ENCODE measurements at places on chromosomes 1 and 21.

DNA sequence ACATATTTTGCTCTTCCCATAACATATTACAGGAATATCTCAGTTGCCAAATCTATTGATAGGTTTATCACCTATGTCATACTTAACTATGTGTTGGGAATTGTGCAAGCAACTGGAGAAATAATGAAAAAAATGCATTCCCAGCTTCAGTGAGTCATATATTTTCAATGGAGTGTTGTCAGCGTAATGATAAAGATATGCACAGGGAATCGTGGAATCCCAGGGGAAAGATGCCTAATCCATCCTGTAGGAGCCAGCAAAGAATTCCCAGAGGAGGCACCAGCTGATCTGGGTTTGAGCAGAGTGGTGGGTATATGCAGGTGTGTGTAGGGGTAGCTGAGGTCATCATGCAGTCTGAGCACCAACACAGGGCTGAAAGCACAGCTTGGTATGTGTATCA lies 213.3 kb upstream of the DAB1 start:
- no peak for DNase-seq

- DNase-seq, result no peak
These were observed 67.3 kb downstream of the LAMC1 start for GRCh38 chr1:183090391-183091006.

DNA sequence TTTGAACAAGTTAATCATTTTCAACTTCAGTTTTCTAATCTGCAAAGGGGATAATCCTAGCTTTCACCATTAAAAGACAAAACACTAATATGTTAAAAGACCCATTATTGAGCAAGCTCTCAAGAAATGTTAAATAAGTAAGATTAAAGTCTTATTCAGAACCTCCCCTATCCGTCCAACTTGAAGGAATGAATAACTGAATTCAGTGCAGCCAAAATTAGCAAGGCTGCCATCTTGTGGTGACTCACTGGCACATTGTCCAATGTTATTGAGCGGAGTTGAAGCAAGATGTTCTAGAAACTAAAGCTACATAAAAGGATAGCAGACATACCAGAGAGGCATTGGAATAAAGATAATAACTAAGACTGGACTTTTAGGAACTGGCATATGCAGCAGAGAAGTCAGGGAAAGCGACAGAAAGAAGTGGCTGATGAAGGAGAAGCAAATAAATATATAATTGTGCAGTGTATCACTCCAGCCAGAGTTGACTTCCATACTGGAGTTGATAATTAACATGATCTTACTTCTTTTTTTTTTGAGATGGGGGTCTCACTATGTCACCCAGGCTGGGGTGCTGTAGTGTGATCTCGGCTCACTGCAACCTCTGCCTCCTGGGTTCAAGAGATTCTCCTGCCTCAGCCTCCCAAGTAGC lies 8.2 kb upstream of the CAP1 start:
- DNase-seq, result peak; percentile 37

DNA sequence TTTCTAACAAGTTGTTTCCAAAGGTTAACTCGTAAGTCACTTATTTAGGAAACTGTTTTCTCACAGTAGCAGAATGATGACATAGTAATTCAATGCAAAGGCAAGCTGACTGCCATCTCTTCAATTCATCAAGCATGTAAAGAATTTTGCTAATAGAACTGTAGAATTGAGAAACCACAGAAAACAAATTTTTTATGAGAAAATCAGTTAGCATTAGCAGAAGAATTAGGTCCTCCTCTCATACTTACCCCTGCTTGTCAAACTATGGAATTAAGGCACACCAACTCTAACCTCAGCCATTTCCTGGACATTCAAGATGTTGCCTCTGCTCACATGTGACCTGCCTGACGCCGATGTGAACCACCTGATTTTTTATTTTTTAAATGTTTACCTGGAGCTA lies 115.2 kb downstream of the LRRC40 start:
- no peak for DNase-seq

DNA sequence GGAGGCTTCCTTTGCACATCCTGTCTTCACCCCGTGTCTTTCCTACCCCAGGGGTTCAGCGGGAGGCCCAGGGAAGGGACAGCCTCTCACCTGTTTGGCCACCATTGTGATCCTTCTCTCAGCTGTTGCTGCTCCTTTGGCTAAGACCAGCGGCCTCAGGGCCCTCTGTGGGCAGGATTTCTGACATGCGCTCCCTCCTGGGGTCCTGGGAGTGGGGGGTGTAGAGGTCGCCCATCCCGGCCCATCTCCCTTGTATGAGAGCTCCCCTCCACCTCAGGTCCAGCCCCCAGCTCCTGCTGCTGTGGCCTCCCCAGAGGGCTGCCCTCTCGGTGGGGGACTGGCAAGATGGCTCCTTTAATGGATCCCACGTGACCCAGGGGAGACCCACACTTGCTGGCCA lies 120.5 kb downstream of the PRDM2 start:
- DNase-seq, result no peak

DNA sequence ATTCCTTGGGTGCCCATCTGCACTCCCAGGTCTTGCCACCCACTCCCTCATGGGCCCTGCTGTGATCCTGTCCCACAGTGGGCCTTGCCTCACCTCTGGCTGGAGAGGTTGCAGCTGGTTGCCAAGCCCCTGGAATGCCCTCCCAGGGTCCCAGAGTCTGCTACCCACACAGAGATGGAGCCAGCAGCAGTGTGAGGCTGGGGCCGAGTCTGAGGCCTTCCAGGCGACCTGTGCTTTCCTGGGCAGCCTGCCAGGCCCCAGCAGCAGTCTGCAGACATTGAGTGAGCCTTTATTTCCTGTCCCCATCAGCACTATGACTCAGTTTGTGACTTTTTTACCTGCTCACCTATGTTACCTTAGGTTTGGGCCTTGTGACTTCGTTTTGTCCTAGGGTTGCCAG lies 25.0 kb upstream of the TSPAN2 start:
- no peak for DNase-seq

DNA sequence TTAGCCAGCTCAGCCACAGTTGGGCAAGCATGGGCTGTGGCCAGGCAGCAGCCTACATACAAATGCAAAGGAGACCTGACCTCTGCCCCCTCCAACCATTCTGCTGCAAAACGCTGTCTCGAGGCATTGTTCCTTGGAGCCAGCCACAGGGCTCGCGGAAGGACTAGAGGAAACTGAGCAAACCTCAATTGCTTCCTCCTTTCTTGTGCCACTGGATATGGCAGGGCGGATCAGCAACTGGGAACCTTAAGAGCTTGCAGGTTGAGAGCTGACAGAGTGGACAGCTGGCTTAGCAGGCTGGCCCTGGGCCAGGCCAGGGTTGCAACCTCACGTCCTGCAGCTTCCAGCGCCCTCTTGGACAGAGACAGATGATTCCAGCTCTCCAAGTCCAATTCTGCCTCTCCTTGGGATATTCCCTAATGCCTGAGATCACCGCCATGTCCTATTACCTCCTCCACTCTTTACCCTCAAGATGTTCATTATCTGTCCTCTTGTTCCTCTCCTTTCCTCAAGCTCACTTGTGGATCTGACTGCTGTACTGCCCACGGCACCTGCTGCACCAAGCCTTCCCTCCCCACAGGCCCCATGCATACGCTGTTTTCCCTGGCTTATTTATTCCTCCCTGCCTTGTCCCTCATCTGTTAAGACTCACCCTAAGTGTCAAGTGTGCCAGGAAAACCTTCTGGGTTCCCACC lies 67.5 kb downstream of the SDC3 start:
- no peak for DNase-seq

- DNase-seq, result no peak
These were observed 486.4 kb downstream of the PLPP3 start for GRCh38 chr1:56092684-56093570.

- DNase-seq, result no peak
These were observed 52.9 kb downstream of the FOXJ3 start for GRCh38 chr1:42282024-42282579.

GRCh38 chr21:36004441-36004840 lies 55.9 kb downstream of the SETD4 start:
- no peak for DNase-seq

DNA sequence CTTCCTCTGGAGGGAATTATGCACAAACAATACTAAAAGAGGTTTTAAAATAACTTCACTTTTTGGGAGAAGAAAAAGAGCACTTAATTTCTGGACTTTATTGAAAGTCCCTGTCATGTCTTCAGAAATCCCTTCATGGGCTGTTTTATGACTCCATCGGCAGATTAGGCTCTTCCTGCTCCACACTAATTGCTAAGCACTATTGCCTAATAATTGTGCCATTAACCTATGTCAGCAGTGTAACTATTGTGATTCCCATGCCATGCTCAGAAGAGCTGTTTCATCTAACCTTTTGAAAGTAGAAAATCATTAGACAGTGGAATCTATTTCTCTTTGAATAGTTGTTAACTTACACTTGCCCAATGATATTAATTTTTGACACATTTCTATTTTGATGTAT lies 489.3 kb upstream of the RUNX1 start:
- no peak for DNase-seq

DNA sequence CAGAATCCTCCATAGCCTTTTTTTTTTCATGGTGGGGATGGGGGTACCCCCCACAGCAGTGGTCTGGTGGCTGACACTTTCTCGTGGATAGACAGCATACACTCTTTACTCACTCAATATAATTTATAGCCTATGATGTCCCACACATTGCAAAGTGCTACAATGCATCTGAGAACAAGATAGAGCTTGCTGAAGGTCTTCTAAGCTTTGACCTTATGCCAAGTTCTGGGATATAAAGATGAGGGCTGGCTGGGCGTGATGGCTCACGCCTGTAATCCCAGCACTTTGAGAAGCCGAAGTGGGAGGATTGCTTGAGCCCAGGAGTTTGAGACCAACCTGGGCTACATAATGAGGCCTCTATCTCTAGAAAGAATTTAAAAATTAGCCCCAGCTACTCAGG lies 78.0 kb downstream of the MPZL1 start:
- no peak for DNase-seq

DNA sequence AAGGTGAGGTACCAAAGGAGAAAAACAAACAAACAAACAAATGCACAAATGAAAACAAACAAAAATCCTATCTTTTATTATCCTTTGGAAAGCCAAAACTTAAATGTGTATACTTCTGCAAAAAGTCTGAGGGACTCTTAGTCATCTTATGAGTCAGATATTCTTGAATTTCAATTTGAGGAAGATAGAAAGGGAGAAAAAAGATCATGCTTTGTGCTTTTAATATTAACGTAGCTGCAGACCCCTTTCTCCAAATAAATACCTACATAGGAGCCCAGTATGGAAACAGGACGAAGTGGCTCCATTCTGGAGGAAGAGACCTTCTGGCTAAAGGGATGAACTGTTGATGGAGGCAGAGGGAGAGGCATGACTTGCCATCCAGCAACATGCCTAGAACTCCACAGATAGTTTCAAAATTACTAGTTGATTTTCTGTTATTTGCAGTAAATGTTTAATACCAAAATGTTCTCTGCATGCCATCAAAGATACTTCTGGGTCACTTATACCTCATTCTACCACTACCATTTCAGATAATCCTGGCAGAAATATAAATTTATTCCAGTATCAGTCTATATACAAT lies 25.4 kb downstream of the NUP210L start:
- no peak for DNase-seq

- DNase-seq, result no peak
These were observed 29.2 kb downstream of the CMPK1 start for GRCh38 chr1:47362828-47363227.

GRCh38 chr1:76232666-76233065 lies 158.1 kb downstream of the ST6GALNAC3 start:
- no peak for DNase-seq

DNA sequence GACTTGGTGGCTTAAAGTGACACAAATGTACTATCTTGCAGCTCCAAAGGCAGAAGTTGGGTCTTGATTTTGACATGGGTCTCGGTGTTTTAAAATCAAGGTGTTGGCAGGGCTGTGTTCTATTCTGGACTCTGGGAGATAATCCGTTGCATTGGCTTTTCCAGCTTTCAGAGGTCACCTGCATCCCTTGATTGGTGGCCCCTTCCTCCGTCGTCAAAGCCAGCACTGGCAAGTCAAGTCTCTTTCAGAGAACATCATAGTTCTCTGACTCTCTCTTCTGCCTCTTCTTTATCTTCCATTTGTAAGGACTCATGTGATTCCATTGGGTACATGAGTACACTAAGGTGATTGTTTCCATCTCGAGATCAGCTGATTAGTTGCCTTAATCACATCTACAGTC lies 172.1 kb downstream of the CAMTA1 start:
- DNase-seq, result no peak

DNA sequence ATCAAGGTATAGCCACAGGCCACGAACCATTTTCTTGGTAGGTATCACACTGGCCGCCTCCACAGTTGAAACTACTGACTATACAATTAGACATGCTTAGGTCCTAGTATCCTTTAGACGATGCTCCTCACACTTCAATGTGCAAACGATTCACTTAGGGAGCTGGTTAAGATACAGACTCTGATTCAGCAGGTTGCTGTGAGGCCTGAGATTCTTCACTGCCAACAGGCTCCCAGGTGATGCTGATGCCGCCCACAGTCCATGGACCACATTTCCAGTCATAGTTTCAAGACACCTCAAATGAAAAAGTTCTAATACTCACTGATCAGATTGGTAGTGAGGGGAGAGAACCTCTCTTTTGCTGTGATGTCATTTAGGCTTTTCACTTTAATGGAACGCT lies 6.8 kb downstream of the ATP5PO start:
- no peak for DNase-seq

- DNase-seq, result no peak
These were observed 5.6 kb downstream of the TBX19 start for GRCh38 chr1:168285971-168286927.

DNA sequence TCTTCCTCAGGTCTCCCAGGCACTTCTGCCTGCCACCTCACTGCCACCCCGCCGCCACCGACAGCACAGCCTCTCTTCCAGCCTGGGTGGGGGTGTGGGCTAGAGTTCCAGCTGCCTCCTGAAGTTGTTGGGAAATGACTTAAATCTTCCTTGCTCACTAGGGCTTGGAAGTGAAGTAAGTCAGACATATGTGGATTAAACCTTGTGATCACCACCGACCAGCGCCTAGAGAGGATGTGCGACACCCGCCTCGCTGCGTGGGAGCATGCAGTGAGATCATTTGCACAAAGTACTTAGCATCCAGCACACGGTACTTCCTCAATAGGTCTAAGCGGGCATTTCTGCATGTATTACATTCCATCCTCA lies 71.4 kb upstream of the FAM20B start:
- no peak for DNase-seq

DNA sequence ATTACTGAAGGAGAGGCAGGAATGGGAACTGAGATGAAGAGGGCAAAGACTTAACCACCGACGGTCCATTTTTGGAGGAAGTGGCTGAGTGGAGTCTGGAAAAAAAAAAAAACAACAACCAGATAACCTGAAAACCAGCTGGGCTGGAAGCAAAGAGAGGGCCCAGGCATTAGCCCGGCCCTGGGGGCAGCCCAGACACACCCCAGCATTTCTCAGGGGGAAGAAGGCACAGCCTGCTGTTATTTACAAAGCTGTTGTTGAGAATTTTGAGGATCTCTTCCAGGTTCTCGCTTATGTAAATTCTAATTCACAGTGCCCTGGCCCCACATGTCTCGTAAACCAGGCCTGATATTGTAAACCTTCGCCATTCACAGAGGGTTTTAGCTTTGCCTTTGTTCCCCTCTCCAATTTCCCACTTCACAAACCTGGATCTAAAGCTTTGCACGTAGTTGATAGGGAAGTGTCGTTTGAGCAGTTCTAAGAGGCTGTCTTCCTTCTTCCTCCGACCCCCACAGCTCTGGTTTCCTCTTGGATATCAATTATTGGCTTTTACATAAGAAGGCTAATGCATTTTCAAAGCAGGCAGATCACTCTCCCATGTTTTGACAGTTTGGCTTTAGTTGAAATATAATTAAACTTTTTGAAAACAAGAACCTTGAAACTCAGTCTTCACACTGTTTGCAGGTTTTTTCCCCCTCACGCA lies 161.8 kb upstream of the IRF2BP2 start:
- no peak for DNase-seq

Data from effector memory CD4-positive, alpha-beta T cell (primary cell).